Lung (tissue), 17 donors: ENCODE measurements at places on chromosomes 7 and 10. TPM values are rescaled to one million over a fixed set of nuclear protein-coding genes. Genes with fewer than 3 reads are reported as not detected.

RSBN1L gene
- 7.3 TPM for polyA plus RNA-seq

ZNF37A gene
- 4.5 TPM for polyA plus RNA-seq

ASB10 gene
- not detected for polyA plus RNA-seq

OTUD1 gene
- polyA plus RNA-seq: 12.0 TPM

AASS gene
- 13.7 TPM for polyA plus RNA-seq

SFMBT2 gene
- 3.4 TPM for polyA plus RNA-seq

LAMTOR4 gene
- 288 TPM for polyA plus RNA-seq

OR2A42 gene
- polyA plus RNA-seq: 0.04 TPM

NUTM2A gene
- polyA plus RNA-seq: 5.3 TPM

UCMA gene
- polyA plus RNA-seq: not detected
